ENCODE measurements at places on chromosomes 7 and 10.

GRCh38 chr10:110790913-110791506 lies 80.7 kb upstream of the PDCD4 start:
- DNase-seq, result no peak

DNA sequence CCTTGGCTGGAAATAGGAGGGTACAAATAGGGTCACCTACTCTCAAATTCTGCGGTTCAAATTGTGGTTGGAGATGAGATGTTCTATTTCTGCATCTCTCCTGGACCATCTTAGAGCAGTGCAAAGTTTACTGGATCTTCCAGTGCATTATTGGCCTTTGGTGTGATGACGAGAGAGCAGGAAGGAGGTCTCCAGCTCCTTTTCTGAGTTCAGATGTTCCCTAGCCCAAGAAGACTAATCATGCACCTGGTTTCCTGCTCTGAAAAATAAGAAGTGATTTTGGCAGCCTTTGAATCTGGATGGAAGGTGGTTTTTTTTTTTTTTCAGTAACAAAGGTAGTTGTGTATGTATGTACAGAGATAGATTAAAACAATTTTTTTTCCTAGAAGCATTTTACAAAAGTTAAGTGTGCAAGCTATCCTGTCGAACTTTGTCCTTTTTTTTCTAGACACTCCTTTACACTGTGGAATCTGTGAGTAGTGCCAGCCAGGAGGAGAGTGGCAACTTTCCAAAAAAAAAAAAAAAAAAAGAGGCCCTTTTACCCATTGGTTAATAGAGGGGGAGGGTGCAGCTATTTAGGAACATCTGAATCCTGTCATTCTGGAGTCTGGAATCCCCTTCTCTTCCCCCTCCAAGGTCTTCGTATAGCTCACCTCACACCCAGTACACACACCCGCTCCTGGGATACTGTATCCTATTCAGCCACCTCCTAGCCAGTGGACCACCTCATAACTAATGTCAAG lies 26.3 kb downstream of the PAPSS2 start:
- DNase-seq, result no peak

DNA sequence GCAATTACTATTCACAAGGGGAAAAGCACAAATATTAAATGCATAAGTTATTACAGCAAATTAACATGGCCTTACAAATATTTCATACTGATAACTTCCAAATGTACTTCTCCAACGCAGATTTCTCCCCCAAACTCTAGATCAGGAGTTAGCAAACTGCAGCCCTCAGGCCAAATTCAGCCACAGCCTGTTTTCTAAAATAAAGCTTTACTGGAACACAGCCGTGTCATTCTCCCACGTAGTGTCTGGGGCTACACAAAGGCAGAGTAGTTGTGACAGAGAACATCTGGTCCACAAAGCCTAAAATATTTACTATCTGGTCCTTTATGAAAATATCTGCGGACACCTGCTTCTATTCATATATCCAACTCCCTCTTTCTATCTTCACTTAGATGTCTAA lies 151.8 kb upstream of the AHR start:
- DNase-seq, result no peak

DNA sequence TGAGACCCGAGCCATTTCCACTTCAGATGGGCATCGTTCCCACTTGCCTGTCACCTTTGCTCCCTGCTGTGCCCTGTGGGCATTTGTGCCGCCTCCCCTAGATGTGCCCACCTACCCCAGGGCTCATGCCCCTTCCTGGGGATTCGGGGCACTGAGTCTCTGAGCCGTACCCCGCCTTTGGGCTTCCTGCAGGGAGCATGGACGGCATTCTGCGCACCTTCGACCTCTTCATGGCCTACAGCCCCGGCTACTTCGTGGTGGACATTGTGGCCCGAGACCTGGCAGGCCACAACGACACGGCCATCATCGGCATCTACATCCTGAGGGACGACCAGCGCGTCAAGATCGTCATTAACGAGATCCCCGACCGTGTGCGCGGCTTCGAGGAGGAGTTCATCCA lies 36.3 kb upstream of the VSIR start:
- no peak for DNase-seq

GRCh38 chr10:60123172-60123571 lies 216.8 kb upstream of the CCDC6 start:
- no peak for DNase-seq

DNA sequence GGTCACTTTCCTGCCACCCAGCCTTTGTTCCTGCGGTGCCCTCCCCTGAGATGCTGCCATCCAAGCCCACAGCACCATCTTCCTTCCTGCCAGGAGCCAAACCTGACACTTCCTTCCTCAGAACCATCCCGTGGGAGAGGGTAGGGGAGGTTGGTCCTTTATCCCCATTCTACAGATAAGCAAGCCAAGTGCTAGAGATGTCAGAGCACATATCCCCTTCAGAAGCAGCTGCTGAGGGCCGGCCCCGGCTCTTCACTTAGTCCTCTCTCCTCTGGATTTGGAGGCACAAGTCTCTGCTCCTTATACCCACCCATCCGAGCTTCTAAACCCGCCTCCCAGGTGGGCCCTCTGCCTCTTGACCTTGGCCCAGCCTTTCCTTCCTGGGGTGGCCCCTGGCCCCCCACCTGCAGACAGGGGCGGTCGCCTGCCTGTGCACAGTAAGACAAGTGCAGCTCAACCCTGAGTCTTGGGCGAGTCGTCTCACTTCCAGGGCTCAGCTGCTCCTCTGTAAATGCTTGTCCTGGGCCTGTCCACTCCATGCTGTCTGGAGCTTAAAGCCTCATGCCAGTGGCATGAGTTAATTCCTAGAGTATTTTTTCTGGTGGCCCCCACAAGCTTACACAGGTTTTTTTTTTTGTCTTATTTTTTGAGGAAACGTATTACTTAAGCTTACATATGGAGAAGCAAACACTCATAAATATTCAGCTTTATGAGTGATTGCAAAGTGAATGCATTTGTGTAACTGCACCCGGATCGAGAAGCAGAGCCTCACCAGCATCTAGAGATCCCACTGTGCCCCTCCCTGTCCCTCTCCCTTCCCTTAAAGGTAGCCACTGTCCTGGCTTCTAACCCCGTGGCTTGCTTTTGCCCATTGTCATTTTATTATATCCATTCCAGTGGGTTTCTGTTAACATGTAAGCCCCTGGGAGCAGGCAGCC lies 125.1 kb downstream of the CDH23 start:
- DNase-seq, result no peak

- no peak for DNase-seq
Observed at GRCh38 chr7:40749877-40750276, 615.1 kb downstream of the SUGCT start.

DNA sequence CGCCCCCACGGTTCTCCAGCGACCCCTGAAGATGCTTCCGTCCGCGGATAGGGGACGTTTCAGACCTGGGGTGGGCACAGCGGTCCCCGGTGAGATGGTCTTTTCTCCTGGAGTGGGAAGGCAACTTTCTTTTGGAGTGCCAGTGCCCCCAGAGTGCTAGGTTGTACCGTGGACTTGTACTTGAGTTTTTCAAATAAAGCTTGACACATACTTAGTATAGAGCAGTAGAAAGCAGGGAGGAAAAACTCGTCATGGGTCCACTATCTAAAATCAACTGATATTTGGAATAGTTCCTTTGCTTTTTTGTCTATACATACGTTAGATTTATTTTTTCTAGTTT lies 28.4 kb downstream of the RBM20 start:
- no peak for DNase-seq

DNA sequence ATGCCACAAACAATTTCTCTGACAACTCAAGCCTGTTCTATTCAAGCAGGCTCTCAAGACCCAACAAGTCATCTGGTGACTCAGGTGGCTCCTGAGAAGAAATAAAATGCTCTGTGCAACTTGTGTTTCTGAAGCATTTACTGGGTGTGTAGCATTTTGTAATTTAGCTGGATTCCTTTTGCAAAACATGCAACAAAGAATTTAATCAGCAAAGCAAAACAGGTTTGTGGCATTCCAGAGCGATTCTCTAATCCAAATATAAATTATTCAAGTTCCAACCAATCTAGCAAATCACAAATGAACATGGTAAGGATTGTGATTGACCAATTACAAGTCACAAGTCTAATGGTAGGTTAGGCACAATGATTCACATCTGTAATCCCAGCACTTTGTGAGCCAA lies 39.8 kb upstream of the C10orf67 start:
- no peak for DNase-seq

GRCh38 chr7:143974459-143974858 lies 19.8 kb downstream of the OR2F1 start:
- DNase-seq, result no peak

- DNase-seq, result no peak
Observed at GRCh38 chr10:131275691-131276090, 35.8 kb downstream of the TCERG1L start.

DNA sequence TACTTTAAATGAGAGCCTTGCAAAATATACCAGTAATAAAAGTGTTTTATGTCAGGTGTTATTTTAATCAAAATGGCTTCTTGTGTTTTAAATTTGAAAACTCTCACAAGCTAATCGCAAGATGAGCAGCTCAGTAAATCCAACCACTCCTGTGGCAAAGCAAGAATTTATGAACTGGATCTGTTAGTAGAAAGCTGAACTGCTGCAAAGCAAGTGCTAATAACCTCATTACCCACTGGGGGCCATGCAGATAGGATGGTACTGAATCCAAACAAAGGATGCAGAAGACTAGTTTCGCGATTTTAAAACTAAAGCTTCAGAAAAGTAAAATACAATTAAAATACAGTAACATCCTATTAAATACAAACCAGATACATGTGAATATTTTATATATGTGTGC lies 468.0 kb downstream of the PARD3 start:
- no peak for DNase-seq

- DNase-seq, result no peak
Observed at GRCh38 chr7:89517815-89518214, 636.5 kb upstream of the STEAP1 start.

DNA sequence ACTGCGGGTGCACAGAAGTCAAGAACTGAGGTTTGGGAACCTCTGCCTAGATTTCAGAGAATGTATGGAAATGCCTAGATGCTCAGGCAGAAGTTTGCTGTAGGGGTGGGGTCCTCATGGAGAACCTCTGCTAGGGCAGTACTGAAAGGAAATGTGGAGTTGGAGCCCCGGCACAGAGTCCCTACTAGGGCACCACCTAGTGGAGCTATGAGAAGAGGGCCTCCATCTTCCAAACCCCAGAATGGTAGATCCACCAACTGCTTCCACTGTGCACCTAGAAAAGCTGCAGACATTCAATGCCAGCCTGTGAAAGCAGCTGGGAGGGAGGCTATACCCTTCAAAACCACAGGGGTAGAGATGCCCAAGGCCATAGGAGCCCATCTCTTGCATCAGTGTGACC lies 1336.0 kb upstream of the CELF2 start:
- DNase-seq, result no peak

DNA sequence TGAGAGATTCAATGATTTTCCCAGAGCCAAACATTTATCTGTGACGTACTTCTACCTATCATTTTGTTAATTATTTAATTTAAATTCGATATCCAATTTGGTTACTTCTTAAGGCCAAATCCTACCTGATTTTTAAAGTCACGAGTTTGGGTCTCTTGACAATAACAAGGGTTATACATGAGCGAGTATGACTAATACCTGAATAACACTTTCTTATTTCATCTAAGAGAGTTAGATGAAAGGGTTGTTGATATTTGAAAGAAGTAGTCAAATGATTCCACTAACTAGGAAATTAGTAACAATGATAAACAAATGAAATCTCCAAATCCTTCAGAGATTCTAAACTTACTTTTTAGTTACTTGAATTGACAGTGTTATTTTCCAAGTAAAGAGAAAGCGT lies 1086.9 kb downstream of the XPNPEP1 start:
- no peak for DNase-seq

DNA sequence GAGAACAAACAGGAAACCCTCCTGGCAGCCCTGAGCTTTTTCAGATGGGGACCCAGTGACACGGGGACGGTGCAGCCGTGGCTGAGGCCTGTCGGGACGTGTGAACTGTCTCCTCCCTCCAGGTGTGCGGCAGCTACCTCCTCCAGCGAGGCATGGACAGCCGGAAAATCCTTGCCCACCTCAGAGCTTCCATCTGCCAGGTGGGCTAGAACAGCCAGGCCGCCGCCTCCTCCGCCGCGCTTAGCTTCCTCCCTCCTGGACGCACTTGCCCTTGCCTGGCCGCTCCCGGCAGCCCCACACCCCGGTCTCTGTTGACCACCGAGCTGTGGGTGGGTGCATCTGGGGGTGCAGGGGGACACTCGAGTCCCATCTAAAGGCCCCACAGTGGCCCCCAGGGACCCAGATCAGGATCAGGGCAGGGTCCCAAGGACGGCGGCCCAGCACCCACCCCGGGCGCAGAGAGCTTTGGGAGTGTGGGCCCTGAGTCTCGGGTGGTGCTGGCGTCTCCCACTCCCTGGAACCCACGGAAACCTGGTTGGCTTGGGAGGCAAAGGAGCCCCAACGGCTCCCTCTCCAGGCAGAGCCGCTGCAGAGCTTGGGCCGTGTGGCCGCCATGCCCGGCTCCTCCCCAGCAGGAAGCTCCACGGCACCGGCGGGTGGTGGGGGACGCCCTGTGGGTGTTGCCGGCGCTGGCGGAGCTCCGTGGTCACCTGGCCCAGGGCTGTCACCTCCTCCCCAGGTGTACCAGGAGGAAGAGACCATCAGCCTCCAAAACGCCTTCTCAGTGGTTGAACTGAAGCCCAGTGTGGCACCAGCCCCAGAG lies 32.9 kb upstream of the UTF1 start:
- no peak for DNase-seq

DNA sequence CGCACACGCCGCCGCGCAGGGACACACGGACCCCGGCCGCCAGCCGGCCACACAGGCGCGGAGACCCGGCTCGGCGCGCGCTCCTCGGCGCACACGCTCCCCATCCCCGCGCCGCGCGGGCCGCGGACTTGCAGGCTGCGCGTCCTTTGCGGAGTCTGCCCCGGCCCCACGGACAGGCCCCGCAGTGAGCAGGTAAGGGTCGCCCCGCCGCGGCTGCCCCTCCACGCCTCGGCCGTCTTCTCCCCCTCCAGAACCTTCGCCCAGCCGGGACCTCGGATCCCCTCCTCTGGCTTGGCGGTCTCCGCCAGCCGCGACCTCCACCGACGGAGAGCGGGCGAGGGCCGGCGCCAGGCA lies 356 bp downstream of the ADCYAP1R1 start:
- DNase-seq, result no peak

DNA sequence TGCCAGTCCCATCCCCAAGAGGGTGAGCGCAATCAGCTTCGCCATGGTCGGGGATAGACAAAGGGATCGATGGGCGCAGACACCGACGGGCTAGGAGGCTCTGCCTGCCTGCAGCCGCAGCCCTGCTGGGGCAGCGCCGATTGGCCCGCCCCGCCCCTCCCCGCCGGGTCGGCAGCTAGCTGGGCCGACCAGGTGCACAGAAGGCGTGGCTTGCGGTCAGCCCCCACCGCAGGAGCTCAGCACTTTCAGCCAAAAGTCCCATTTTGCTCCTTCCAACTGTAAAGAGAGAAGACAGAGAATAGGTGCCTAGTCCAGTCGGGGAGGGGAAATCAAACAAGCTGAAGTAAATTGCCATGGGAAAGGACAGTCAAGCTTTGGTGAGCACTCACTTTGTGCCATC lies at the start of gene PON1:
Gene PON1, minus strand, starts transcription at position 102 of the 400 bp plus-strand sequence. Its CDS starts 57 bp downstream, at position 45.
- DNase-seq, result peak; percentile 62

DNA sequence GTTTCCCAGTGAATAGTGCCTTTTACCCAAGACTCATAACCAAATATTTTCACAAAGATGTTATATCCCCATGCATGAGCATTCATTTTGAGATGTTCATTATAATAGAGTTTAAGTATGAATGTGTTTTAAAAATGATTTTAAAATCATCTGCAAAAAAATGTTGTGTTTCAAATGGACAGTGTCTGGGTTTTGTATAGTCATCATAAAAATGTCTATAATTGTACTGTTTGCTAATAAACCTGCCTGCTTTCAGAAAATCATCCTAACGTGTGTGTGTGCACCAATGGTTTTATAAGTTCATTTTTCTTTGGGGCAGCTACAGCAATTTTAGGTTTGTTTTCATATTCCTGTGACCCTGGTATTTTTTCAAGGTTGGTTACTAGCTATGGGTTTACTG lies 63.2 kb downstream of the INSYN2A start:
- DNase-seq, result no peak

All from NCI-H748 treated with DMSO at 0.1 percent for 48 hours (cell line).